ENCODE measurements at places on chromosomes 2 and 18.

- DNase-seq: no peak
These were observed 223.4 kb downstream of the WDPCP start for GRCh38 chr2:63364866-63365265.

- DNase-seq: no peak
These were observed 145.5 kb upstream of the ITGA6 start for GRCh38 chr2:172281648-172282570.

GRCh38 chr2:52622266-52622665 is 1145.3 kb upstream of the CHAC2 start:
- no peak for DNase-seq

- peak; percentile 83 for DNase-seq
These were observed 178.7 kb downstream of the EN1 start for GRCh38 chr2:118668431-118669424.

DNA sequence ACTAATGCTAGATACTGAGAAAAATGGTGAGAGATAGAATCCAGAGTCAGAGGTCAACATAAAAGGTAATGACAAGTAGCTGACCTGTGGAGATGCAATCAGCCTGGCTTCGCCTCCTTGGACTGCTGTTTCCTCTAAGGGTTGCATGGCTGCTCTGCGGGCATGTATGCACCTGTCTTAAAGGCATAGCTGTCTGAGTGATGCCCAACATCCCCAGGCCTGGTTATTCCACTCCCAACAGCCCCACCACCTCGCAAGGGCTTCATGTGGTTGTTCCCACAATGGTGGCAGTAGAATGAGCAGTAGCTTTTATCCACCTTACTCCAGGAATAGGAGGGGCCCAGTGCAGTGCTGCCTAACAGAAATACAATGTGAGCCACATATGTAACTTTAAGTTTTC is 69.7 kb upstream of the ALK start:
- DNase-seq: no peak

GRCh38 chr2:70385966-70386595 is 84.2 kb upstream of the FAM136A start:
- peak; percentile 73 for DNase-seq

DNA sequence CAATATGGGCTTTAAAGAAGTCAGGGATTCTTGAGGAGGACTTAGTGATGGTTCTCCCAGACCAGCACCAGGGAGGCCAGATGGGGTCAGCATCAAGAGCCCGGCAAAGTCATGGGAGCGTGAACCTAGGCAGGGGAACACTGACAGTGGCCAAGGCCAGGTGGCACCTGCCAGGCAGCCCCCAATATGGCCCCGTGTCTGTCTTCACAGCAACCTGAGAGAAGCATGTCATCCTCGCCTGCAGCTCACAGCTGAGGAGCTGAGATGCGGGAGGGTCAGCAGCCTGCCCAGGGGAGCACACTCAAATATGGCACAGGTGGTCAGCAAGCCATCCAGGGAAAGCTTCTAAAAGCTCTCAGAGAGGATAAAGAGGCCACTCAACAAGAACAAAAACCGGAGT is 105.7 kb upstream of the GPC1 start:
- no peak for DNase-seq

DNA sequence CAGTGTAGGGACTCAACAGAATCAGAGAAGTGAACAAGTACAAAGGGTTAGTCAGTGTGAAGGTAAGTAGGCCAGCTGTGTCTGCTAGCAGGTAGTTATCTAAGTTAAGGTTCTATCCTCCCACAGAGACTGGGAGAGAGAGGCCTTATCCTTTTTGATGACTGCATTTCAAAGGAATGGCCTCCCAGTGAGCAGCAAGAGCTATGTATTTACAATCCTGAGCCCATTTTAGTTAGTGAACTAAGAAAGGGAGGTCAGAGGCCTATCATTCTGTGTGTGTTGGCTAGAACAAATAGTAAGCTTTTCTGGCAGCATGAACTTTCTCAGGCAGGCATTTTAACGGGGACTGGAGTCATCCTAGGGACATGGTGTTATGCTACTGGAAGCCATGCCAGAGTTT is 182.9 kb downstream of the VWC2L start:
- DNase-seq: no peak

DNA sequence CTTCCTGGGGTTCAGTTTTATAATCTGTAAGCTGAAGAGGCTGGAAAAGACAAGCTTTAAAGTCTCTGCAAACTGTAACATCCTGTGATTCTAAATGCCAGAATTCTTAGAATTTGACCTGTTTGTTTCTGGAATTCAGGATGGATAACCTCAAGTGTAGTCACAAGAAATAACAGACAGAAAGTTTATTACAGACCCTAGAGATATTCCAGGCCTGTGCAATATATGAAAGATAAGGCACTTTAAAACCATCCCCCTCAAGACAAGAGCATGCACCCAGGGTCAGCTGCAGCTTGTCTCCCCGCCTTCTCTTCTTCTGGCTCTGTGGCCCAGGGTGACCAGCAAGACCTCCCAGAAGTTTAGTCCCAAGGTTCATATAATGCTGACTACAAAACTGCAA is 298.7 kb upstream of the ACVR2A start:
- DNase-seq: no peak

GRCh38 chr2:102107741-102108070 is 34.8 kb upstream of the IL1R1 start:
- peak; percentile 39 for DNase-seq

DNA sequence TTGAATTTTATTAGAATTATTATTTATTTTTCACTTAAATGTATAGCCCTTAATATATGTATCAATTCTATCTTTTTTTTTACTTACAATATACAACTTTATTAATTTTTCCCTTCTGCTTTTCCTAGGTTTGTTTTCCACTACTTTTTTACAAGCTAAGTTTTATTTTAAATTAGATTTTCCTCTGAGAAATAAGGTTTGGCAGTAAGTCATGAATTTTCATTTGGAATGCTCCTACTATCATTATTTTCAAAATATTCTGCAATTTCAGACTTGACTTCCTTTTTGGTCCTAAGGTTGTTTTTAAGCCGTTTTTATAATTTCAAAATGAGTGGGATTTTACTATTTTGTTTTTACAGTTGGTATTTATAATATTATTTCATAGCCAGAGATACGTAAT is 222.8 kb upstream of the PIEZO2 start:
- no peak for DNase-seq

- no peak for DNase-seq
These were observed 42.0 kb upstream of the FMNL2 start for GRCh38 chr2:152292991-152293390.

DNA sequence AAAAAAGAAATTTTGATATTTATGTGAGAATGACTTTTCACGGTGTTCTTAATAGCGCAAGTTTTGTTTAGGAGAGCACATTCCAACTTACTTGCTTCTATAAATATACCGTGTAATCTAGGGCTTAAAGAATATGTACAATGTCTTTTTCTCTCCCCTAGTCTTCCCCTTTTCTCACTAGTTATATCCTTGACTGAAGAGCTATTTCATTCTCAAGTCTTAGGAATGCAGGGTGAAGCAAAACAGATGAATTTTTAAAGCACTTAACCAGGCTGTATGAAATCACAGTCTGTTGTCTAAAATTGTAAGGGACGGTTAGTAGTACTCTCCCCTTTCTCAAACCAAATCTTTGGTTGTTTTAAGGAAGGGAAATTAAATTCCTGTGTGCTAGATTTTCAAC is 29.6 kb upstream of the SLC30A6 start:
- DNase-seq: peak; percentile 26

GRCh38 chr2:183998041-183998796 is 600.1 kb upstream of the ZNF804A start:
- DNase-seq: no peak

DNA sequence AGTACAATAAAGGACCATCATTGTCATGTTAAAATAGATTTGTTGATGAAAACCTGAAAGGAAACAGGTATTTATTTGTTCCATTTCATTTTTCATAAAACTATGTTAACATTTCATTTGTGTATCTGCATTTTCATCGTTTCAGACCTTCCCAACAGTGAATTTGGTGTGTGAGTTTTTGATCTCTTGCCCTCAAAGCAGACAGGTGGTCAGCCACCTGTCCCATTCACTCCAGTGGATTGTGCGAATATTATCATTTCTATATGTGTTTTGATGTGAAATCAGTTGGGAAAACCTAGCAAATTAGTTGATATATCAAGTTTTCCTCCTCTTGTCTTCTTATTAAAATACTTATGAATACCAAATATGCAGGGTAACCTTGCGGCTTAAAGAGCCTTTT is 25.4 kb upstream of the ATP5MC3 start:
- DNase-seq: no peak

DNA sequence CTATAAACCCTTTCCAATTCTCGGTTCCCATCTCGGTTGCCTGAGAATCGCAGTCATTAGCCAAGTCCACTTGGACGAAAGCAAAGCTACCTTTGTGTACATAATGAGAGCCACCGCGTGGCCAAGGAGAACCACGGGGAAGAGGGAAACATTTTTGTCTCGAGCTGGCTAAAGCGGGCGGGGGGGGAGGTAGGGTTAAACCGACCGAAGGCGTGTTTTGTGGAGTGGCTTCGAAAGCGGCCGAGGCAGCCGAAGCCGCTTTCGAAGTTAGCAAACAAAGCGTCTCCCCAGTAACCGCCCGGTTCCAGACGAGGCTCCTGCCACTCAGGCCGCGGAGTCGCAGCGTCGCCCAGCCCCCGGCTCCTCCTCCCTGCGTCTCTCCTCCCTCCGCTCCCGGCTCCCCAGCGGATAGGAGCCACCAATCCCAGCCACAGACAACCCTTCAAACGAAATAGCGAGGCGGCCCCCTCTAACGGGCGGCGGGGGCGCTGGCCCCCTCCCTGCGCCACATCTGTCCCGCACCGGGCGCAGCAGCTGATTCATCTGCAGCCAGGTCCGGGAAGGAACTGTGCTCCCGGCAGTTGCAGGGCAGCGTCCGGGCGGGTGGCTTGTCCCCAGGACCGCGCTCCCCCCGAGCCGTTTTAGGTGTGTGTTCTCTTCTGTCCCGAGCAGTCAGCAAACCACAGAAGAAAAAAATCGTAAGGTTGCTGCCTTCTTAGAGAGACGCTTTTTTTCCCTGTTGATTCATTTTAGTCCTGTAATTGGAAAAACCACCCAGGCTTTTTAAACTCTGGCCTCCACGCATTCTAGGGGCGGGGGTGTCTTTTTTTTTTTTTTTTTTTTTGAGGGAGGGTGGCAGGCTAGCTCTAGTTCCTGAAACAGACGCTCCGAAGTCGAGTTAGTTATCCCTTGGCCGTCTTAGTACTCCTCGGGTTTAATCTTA is 1.8 kb upstream of the TGIF1 start:
- peak; percentile 84 for DNase-seq

DNA sequence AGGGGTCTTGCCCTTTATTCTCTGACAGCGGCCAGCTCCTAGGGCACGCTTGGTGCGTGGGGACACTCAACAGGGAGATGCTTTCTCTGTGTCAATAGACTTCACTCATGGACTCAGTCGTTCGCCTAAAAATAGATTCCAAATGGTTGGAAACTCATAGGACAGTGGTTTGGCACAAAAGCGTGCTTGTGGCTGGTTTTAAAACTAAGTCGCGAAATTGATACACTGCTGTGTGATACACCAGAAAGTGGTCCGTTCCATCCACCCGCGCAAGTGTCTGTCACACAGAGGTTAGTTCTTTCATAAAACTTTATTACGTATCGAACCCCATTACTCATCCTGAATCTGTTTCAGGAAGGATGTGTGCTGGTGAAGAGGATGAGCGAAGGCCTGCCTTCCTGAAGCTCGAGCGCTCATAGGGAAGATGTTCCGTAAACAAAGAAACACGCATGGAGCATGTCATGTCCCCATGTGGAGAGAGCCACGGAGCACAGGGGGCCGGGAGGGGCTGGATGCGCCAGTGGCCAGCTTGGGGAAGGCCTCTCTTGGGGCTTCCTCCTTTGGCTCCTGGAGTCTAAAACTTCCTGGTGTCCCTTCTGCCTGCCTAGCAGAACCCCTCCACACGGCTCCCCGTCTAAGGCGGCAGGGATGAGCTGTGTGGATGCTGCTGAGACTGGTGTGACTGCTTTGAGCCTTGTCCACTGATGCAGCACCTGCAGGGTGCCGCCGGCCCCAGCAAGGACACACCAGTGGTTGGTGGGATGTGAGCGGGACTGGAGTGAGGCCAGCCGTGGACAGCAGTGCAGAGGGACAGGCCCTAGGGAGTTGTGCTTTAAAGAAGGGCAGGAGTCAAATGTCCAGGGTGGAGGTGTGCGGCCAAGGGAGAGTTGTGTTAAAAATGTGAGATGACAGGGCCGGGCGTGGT is 207.2 kb downstream of the GBX2 start:
- DNase-seq: no peak

- no peak for DNase-seq
These were observed 252.1 kb downstream of the LDLRAD4 start for GRCh38 chr18:13470516-13471197.

- no peak for DNase-seq
These were observed 507.6 kb downstream of the SUCLG1 start for GRCh38 chr2:83951378-83951947.

Data from AG08395 (cell line).